Activated B cell treated with CpG ODN at 0.5 μM for 24 hours (primary cell): ENCODE measurements at places on chromosomes 3 and 15. TPM values are rescaled to one million over a fixed set of nuclear protein-coding genes. Genes with fewer than 3 reads are reported as not detected.

Gene CFAP100
- total RNA-seq, result not detected in 2 replicates

DNA sequence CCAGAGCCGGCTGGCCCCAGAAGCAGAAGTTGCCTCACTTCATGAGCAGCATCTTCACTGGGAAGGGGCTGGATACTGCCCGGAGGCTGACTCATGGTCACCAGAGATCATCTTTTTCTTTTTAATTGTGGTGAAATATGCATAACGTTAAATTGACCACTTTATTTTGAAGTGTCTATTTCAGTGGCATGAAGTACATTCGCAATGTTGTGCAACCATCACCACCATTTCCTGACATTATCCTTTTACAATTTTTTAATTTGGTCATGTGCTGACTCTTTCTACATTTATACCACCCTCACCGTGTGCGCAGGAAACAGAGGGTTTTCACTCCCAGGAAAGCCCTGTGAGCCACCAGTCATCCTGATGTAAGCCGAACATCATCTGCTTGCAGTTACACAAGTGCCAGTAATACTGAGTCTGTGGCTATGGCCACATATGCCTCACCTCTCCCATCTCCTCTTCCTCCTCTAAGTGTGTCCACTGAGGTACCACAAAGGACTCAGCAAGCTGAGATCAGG lies 51.6 kb upstream of the ABHD17C start:
- no peak for DNase-seq

- no peak for DNase-seq
Observed at GRCh38 chr3:4356546-4357410, 53.6 kb downstream of the SETMAR start.

Gene LRRC34
- 4.2 and 5.7 TPM in 2 replicates for total RNA-seq

DNA sequence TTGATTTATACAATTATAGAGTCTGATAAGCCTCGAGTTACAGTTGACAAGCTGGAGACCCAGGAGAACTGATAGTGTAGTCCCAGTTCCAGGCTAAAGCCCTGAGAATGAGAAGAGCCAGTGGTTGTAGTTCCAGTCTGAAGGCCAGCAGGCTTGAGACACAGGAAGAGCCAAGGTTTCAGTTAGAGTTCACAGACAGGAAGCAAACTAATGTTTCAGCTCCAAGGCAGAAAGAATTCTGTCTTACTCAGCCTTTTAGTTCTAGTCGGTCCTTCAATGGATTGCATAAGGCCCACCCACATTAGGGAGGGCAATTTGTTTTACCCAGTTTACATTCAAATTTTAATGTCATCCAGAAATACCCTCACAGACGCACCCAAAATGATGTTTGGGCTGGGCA lies 102.7 kb downstream of the CDIN1 start:
- DNase-seq, result no peak

DNA sequence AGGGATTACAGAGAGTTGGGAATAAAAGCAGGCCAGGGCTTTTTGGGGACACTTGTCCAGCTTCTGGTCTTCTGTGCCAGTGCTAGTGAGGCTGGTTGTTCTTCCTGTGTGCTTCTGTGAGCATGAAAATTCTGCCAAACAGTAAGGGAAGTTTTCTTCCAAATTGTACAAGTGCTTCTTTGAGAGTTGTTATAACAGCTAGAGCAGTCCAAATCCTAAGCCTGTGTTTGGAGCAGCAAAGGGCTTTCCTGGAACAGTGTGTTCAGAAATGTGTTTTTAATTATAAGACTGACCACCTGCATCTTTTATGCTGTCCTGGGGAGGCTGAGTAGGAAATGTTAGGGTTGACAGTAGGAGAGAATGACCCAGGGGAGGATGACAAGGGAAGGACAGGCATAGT lies 223.0 kb upstream of the P2RY1 start:
- DNase-seq, result no peak

DNA sequence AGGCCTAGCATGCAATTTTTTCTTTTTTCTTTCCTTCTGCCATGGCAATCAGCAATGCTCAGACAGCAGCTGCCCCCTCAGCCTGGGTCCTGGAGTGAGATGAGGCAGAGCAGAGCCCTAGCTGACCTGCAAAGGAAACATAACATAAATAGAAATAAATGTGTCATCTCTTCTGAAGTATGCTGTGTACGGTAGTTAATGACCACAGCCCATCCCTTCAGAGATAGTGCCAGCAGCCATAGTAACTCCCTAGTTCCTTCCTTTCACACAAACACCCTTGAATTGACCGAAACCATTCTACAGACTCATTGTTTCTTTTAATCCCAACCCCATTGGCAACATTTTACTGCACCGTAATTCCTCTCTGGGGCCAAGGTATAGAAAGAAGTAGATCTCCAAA lies 8.4 kb upstream of the CD47 start:
- DNase-seq, result no peak
